Right lobe of liver (tissue), 6 donors: ENCODE measurements at places on chromosomes 1 and 21. TPM values are rescaled to one million over a fixed set of nuclear protein-coding genes. Genes with fewer than 3 reads are reported as not detected.

The CFAP141 gene
- total RNA-seq, result not detected

The H3-3A gene
- total RNA-seq, result 165 TPM

The CNN3 gene
- total RNA-seq, result 118 TPM

The CD84 gene
- 11.1 TPM for total RNA-seq

The CFAP74 gene
- total RNA-seq, result 0.25 TPM

The PAQR6 gene
- total RNA-seq, result 1.5 TPM

The DNASE2B gene
- not detected for total RNA-seq

The CHIT1 gene
- not detected for total RNA-seq

The HES2 gene
- total RNA-seq, result 0.27 TPM
